Stimulated activated CD8-positive, alpha-beta memory T cell treated with anti-CD3 and anti-CD28 coated beads, Interleukin-4, amount 100 ng/mL, for 1 hour (primary cell): ENCODE measurements at places on chromosomes 5 and 9.

GRCh38 chr5:149376104-149376503, 3.0 kb downstream of the IL17B start:
- DNase-seq, result no peak

GRCh38 chr5:1292139-1292538, 2.7 kb downstream of the TERT start:
- no peak for DNase-seq

- DNase-seq, result no peak
These were observed 6.0 kb downstream of the SNX18 start for GRCh38 chr5:54523534-54523933.

GRCh38 chr5:7208938-7209337, 187.0 kb upstream of the ADCY2 start:
- DNase-seq, result no peak

GRCh38 chr5:6652025-6652424, 18.8 kb downstream of the SRD5A1 start:
- DNase-seq, result no peak

GRCh38 chr5:143576711-143577484, 173.4 kb upstream of the NR3C1 start:
- no peak for DNase-seq
